Activated CD4-positive, alpha-beta memory T cell treated with anti-CD3 and anti-CD28 coated beads for 36 hours (primary cell): ENCODE measurements at places on chromosomes 11 and 22. TPM values are rescaled to one million over a fixed set of nuclear protein-coding genes. Genes with fewer than 3 reads are reported as not detected.

Gene MMP1
- not detected for total RNA-seq

Gene MIAT
- total RNA-seq: 52.3 TPM

Gene STK33
- 0.46 TPM for total RNA-seq

Gene GAL
- total RNA-seq: 0.97 TPM
